ENCODE measurements at places on chromosomes 11 and 22. TPM values are rescaled to one million over a fixed set of nuclear protein-coding genes. Genes with fewer than 3 reads are reported as not detected.

Gene TRIM49
- not detected for total RNA-seq

Gene NAP1L4
- 117 TPM for total RNA-seq

Gene PGA5
- total RNA-seq: 18.1 TPM

Gene CFAP300
- 5.4 TPM for total RNA-seq

Gene VSTM5
- total RNA-seq: not detected

Gene ABCG4
- total RNA-seq: 0.16 TPM

Gene TUT1
- total RNA-seq: 7.5 TPM

Gene MAPK8IP2
- 0.16 TPM for total RNA-seq

Gene RASGRP2
- 0.62 TPM for total RNA-seq

Gene FGF4
- total RNA-seq: not detected

Gene KCNJ4
- total RNA-seq: not detected

Gene MRGPRE
- total RNA-seq: not detected

Gene SCUBE1
- not detected for total RNA-seq

Gene HTR3B
- total RNA-seq: not detected

Gene SOX10
- total RNA-seq: not detected

Gene IFITM2
- 12.5 TPM for total RNA-seq

Gene PHF5A
- total RNA-seq: 40.0 TPM

Gene TM7SF2
- 30.3 TPM for total RNA-seq

Gene SMTNL1
- total RNA-seq: 0.21 TPM
